ENCODE measurements at places on chromosomes 3 and 15.

DNA sequence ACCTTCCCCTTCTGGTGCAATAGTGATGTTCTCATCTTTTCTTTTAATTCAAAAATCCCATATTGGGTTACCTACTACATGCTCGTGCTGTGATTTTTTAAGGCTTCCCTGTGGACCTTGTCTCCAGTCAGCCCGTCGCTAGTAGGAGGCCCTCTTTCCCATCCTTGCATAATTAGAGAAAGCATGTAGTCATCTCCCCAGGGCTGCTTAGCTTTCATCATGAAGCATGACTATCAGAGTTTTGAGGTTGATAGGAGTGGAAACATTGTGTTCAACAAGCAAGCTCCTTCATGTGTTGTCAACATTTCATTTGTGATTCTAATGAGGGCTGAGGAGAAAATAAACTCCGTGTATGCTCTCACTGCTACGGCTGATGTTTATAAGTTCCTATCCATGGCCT lies 8.7 kb upstream of the LRTM1 start:
- no peak for DNase-seq

DNA sequence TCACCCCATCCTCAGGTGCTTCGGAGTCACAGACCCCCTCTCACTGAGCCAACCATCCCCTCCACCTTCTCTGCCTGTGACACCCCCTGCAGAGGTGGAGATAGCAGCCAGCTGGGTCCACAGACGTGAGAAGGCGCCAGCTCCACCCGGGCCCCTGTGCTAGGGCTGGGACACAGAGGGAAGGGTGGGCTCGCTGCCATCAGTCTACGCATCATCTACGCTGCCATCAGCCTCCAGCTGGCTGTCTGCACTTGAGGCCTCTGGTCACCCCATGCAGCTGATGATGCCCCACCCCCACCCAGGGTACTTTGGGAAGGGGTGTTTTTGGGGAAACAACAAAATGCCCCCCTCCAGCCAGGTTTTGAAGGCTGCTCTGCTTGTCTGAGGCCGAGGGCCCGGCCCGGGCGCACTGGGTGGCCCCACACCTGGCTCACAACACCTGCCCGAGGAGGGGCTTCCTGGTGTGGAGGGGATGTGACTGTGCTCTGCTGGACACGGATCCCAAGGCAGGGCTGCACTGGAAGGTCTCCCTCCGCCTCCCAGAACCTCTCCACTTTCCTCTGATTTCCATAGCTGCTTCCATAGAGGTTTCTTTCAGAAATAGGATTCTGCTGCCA lies 163.4 kb upstream of the IQSEC1 start:
- peak; percentile 18 for DNase-seq

DNA sequence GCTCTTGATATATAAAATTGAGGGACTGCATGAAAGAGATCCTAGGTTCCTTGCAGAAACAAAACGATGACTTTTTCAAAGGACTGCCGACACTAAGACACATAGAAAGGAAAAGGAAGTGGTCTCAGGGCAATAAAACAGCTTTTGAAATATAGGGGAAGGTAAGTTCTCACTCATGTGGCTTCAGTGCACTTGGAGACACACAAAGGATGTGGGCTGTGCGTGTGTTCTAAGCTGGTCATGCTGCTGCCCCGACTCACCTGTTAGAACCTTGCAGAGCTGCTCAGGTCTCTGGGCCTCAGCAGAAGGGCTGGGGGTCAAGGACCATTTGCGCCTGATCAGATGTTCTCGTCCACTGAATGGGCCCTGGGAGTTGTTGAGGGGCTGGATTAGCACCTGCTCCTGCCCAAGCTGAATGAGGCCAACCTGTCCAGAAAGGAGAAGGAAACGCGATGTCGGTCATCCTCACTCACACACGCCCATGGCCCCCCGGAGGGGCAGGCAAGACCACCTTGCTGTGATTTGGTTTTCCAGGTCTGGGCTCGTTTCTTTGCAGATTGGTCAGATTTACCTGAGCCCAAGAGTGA lies 11.1 kb downstream of the ADAMTS17 start:
- no peak for DNase-seq

GRCh38 chr3:124741027-124741426 lies 10.8 kb downstream of the UMPS start:
- no peak for DNase-seq

GRCh38 chr3:134941820-134942219 lies 146.8 kb downstream of the EPHB1 start:
- no peak for DNase-seq

DNA sequence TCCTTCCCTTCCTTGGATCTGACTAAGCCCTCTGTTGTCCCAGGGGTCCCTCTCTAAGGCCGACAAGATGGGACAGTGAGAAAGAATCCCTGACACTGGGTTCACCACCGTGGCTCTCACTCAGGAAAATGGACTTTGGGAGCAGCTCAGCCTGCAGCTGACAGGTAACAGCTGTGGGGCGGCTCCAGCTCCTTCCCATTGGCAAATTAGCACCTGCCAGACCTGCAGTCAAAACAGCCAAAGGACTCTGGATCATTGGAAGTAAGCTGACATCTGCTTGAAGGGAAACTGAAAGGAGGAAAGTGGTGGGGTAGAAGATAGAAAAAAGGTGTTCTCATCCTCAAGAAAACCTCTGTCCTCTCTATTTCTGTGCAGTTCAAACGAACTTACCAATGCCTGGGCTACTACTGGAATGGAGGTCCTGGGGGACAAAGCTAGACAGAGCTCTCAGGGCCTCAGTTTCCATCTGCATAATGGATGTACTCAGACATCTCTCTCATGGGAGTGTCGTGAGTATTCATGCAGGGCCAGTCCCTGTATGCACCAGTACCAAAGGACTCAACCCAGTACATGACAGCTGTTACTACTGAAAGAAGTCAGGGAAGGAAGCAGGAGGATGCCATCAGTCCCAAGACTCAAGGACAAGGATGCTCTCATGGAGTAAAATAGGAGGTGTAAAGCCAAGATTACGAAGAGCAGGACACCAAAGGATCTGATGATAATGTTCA lies 53.6 kb upstream of the DCLK3 start:
- DNase-seq: no peak

GRCh38 chr15:101599091-101599490 lies 53.1 kb downstream of the TM2D3 start:
- no peak for DNase-seq

DNA sequence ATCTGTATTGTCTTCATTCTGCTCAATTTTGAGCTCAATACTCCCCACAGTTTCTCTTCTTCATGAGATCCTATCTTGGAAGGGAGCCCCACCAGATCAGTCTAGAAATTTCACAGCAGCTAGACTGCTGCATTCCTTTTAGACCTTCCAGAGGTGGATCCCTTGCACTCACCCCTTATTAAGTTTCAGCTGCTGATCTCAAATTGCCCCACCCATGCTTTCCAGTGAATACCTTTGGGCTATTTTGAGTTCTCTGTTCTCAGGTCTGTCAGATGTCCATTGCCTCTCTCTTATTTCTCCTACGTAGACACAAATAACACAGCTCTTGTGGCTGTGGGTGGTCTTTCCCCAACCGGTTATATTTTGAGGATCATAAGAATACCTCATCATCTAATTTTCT lies 60.8 kb downstream of the GPR156 start:
- DNase-seq: no peak

Measured in NCI-H1694 (cell line).